ENCODE measurements at places on chromosomes 6 and 20.

- no peak for DNase-seq
These were observed 123.4 kb upstream of the AFDN start for GRCh38 chr6:167703347-167703746.

DNA sequence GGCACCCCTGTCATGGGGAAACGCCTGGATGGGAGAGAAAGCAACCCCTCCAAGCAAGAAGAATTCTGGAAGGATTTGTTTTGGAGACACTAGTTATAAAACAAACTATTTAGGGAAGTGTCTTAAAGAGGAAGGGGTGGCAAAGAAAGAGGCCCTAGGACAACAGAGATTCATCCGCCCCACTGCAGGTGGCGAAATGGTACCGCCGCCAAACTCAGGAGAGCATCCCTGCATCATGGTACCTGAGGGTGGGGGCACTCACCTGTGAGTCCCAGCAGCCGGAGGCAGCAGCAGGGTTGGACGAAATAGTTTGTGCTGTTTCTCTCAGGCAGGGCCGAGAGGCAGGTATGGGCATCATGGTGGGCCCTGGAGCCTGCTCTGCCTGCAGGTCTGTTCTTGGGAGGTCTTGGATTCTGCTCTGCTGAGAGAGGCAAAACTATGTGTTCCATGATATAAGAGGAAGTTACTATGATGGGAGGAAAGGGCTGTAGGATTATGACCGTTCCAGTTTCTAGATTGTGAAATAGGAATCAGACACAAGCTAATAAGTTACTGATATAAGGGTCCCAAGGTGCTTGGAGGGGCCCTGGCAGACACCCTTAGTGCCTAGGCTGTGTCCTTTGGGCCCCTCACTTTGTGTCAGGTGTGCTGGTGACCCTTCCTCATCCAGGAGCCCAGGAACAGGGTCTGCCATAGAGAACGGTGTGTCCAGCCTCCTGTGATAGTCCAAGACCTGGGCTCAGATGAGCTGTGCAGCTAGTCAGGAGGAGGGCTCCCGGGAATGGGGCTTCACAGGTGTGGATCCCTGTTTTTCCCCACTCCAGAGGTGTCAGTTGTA lies 20.4 kb downstream of the SIRPD start:
- DNase-seq, result no peak

- DNase-seq, result no peak
These were observed 240.1 kb upstream of the TBX18 start for GRCh38 chr6:85004361-85004995.

- no peak for DNase-seq
These were observed 932.4 kb upstream of the MAN1A1 start for GRCh38 chr6:120282005-120282404.

DNA sequence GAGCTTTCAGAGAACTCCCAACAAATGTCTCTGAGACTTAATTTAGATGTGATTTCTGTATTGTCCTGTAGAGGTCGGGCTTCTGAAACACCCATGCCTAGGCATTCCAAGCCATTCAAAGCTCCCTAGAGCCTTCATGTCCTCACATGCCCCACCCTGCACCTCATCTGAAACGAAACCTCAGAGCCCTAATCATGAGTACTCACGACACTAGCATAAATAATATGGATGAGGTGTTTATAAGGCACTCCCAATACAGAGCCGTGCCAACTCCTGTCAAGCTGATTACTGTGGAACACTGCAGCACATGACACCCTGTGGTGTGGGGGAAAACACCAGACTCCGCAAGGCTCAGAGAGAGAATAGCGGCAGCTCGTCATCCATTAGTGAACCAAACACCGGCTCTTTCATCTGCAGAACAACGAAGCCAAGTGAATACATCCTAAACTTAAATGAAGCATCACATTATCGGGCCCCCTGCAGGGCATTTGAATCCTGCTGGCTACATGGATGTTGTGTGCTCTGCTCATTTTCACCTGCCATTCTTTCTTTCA lies 83.8 kb downstream of the FNDC1 start:
- DNase-seq, result peak; percentile 66

DNA sequence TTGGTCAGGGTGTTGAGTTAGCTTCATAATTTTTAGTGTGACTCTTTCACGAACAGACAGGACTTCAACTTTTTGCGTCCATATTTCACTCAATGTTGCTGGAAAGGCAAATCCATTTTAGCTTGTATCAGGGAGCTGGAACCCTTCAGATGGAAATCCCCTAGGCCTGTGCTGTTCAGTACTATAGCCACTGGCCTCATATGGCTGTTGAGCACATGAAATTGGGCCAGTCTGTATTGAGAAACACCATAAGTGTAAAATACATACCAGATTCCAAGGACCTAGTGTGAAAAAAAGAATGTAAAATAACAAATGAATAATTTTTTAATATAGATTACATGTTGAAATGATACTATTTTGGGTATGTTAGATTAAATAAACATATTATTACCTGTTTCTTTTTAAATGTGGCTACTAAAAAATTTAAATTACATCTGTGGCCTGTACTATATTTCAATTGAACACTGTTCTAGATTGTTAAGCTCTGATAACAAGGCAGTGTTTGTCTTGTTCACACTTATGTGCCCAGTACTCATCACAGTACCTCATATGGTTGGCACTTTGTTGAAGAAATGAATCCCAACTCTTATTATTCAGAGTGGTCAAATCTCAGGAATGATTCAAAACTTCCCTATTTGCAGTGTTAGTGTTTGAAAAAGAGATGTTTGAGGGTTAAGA lies 34.3 kb downstream of the CTNNBL1 start:
- DNase-seq, result peak; percentile 37

GRCh38 chr20:37407573-37408002 lies 61.6 kb downstream of the SRC start:
- DNase-seq, result peak; percentile 10

- DNase-seq, result no peak
These were observed 77.3 kb downstream of the BMP6 start for GRCh38 chr6:7803214-7803613.

DNA sequence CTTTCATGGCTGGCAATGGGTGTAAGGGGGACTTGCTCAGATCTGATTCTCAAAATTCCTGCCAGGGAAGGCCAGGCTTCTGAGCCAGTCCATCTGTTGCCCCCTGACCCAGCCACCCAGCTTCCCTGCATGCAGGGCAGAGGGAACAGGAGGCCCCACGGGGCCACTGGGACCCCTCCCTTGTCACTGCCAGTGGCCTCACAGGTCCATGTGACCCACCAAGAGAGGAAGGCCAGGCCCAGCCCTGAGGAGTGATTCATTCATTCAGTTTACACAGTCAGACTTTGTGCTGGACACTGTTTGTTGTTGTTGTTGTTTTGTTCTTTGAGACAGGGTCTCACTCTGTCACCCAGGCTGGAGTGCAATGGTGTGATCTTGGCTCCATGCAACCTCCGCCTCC lies 39.5 kb downstream of the UBE2V1 start:
- DNase-seq, result no peak

DNA sequence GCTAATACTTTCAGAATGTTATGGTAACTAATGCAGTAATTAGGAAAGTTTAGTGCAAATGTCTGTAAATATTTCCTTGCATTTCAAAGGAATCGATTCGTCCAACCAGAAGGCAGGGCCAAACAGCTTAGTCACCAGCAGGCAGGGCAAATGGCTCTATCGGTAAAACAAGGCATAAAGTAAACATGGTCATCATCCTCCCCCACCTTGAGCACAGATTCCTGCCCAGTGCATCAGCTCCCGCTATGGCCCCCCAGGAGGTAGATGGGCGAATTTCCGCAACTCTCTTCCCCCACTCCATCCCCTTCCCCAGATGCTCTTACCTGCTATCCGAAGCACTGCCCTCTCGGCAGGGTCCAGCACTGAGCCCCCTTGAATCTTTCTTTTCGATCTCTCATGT lies 103.8 kb upstream of the BEND6 start:
- no peak for DNase-seq

GRCh38 chr6:93417421-93418013 lies 1.8 kb downstream of the EPHA7 start:
- DNase-seq, result no peak

Data from fibroblast of villous mesenchyme (primary cell).